ENCODE measurements at places on chromosomes 16 and 17.

- DNase-seq, result no peak
Measured at GRCh38 chr17:80453998-80454556, 22.3 kb downstream of the NPTX1 start.

GRCh38 chr17:45081047-45081703, 20.1 kb downstream of the NMT1 start:
- no peak for DNase-seq

DNA sequence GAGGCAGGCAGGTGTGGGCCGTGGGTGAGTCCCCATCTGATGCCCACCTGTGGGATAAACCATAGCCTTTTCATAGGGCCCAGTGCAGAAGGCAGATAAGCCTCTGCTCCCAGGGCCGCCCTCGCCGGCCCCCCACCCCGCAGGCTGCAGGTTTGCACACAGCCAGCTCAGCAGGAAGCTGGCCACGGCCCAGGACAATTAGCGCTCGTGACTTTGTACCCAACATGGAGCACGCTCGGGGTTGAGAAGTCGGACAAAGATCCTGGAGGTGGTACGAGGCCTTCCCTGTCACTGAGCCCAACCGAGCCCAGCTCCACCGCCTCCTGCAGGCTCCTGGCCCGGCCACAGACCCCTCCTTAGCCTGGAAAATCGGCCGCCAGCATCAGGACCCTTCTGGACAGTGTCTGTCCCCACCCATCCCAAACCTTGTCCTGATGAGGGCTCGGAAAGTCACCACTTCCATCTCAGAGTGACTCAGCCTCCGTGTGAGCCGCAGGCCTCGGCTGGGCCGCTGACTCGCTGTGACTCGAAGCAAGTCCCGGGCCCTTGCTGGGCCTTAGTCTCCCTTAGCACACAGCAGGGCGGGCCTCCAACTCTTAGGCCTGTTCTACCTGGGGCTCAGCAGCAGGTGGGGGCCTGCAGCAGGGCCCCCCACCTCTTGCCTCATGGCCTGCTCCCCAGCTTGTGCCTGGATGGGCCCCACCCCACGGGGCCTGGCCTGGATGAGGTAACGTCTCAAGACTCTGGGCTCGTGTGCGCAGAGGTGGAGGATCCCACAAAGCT, 22.7 kb downstream of the FAM83G start:
- no peak for DNase-seq

DNA sequence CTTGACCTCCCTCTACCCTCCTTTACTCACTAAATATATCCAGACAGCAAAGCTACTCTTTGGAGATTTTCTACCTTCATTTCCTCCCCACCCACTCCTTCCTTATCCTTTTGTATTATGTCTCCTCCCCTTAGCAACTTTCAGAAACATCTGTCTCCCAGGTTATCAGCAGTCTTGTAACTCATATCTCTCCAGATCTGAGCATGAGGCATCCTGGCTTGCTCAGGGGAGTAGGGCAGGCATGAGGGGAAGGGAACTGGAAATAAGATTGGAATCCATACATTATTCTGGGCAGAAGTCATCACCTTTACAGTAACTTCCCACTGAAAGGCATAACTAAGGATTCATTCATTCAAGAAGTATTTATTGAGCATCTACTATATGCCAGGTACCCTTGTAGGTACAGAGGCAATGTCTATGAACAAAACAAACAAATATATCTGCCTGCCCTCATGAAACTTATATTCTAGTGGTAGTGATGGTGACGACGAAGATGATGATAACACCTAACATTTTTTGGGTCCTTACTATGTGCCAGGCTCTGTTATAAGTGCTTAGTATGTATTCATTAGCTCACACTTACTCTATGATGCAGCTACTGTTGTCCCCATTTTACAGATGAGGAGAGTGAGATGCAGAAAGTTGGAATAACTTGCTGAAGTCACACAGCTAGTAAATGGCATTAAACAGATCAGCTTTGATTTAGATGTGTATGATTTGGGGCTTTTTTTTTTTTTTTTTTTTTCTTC, 123.9 kb upstream of the CACNG3 start:
- DNase-seq, result no peak

DNA sequence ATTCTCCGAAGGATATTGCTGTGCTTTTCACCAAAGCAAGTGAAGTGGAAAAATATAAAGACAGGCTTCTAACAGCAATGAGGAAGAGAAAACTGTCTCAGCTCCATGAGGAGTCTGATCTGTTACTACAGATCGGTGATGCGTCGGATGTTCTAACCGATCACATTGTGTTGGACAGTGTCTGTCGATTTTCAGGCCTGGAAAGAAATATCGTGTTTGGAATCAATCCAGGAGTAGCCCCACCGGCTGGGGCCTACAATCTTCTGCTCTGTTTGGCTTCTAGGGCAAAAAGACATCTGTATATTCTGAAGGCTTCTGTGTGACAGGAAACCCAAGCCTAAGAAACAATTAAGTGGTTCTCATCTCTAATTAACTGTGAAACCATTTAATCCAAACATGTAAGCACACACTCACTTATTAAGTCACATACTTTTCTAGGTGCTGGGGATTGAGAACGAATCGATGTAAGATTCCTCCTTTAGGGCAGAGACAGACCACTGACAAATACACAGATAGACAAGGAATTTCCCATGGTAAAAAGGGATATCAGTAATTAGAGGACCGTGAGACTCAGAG, 22.8 kb downstream of the SLFN5 start:
- no peak for DNase-seq

GRCh38 chr16:24062270-24062817, 193.8 kb upstream of the CACNG3 start:
- DNase-seq, result no peak

DNA sequence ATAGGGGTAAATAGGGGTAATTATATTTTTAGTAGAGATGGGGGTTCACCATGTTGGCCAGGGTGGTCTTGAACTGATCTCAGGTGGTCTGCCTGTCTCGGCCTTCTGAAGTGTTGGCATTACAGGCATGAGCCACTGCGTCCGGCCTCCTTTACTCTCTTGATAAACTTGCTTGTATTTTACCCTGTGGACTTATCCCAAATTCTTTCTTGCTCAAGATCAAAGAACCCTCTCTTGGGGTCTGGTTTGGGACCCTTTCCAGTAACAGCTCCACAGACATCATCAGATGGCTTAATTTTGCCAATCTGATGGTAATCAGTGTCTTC, 5.6 kb upstream of the C1QTNF1 start:
- DNase-seq, result no peak

DNA sequence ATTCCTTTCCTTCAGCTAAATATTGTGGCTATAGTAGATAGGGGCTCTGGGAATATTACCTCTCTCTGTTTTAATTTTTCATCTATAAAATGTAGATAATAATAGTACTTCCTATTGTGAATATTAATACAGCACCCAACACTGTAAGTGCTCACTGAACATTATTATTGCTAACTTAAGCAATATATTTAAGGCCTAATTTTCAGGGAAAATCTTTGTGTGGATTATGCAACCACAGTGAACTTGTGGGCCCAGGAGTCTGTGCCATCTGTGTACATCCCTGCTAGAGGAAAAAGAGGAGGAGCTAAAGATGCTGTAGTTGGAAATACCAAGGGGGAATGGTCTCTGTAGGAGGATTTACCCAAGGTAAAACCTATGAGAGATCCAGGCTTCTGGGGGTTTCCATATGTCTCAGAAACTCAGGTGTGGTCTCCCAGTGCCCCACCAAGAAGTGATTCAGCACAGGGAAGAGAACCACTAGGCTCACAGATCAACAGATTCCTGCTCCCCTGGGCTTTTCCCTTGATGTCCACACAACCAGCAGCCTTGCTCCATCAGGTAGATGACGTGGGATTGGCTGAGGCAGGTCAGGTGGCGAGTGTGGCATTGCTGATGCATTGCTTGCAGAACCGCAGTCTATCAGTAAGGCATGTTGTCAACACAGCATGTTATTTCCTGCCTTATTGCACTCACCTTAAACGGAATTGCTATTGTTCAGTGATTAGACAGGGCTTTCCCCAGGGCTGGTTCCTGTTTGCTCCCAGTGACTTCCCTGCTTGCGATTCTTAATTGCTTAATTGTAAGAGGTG, 1.6 kb upstream of the N4BP1 start:
- DNase-seq, result peak; percentile 90

GRCh38 chr17:7262935-7263800, 890 bp upstream of the CLDN7 start:
- DNase-seq, result no peak

GRCh38 chr16:84631886-84632285, 14.0 kb upstream of the COTL1 start:
- DNase-seq, result no peak

- DNase-seq, result no peak
Measured at GRCh38 chr16:29986931-29987330, 8.5 kb downstream of the HIRIP3 start.

- no peak for DNase-seq
Measured at GRCh38 chr16:88087517-88087877, 136.3 kb downstream of the BANP start.

DNA sequence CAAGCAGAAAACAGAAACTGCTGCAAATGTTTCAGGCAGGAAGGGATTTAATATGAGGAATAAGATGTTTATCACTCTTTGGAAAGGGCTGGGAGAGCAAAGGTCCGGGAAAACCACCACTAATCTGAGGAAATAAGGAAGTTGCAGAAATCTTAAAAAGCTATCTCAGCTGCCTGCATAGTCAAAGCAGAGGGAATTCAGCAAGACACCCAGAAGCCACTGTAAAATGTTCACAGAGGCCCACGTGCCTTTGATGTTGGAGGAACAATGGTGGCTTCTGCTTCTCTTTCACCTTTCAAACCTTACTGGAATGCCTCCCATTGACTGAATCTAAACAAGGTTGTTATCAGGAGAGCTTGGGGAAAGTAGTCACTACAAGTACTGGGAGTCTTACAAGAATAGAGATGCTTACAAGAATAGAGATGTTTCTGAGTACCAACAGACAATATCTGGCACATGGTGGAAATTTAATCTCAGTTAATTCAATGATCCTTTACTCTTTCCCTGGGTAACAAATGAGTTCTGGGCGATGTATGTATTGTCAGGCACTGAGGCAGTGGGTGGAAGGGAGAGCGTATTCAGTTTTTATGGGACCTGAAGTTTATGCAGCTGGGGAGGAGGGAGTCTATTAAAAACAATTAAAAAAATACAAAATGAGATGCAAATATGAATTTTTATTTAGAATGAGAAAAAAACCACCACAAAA, 56.1 kb upstream of the MED13 start:
- no peak for DNase-seq

GRCh38 chr17:67518876-67519275, 141.8 kb downstream of the PITPNC1 start:
- DNase-seq, result no peak

DNA sequence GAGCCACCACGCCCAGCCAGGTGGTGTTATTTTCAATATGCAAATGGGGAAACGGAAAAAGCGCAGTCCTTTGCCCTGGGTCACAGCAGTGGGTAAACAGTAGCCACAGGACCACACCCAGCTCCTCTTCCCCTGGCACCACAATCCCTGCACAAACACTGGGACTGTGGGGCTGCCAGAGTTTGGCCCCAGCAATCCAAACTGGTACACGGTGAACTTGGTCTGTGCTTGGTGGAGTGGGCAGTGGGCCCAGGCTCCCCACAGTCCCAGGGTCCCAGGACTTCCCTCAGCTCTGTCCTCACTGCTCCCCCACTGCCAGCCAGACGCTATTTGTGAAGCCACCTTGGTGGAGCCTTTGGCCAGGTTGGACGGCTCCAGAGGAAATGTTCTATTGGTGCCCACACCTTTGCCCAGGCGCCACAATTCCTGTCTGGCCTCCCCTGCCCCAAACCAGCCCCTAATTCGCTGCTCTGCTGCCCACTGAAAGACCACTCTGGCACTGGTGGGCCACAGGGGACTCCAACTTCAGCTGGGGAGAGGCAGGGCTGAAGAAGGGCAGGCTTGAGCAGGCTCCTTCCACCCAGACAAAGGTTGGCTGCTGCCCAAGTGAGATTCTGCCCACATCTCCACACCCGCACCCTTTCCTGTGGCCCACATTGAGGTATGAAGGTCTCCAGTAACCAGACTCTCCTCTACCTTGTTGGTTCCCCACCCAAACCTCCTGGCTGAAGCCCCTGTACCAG, 2.1 kb downstream of the CHAD start:
- DNase-seq, result no peak

GRCh38 chr16:53605356-53605755, 98.3 kb downstream of the RPGRIP1L start:
- DNase-seq, result no peak

GRCh38 chr16:466651-467050, 41.2 kb downstream of the RAB11FIP3 start:
- no peak for DNase-seq

- peak; percentile 90 for DNase-seq
Measured at GRCh38 chr17:42180922-42181850, at the start of gene KCNH4. TSS of gene KCNH4 (minus strand) at chr17:42181142. CDS start at chr17:42180945, 197 bp downstream.

- DNase-seq, result no peak
Measured at GRCh38 chr17:9242497-9242881, 221.2 kb downstream of the NTN1 start.

DNA sequence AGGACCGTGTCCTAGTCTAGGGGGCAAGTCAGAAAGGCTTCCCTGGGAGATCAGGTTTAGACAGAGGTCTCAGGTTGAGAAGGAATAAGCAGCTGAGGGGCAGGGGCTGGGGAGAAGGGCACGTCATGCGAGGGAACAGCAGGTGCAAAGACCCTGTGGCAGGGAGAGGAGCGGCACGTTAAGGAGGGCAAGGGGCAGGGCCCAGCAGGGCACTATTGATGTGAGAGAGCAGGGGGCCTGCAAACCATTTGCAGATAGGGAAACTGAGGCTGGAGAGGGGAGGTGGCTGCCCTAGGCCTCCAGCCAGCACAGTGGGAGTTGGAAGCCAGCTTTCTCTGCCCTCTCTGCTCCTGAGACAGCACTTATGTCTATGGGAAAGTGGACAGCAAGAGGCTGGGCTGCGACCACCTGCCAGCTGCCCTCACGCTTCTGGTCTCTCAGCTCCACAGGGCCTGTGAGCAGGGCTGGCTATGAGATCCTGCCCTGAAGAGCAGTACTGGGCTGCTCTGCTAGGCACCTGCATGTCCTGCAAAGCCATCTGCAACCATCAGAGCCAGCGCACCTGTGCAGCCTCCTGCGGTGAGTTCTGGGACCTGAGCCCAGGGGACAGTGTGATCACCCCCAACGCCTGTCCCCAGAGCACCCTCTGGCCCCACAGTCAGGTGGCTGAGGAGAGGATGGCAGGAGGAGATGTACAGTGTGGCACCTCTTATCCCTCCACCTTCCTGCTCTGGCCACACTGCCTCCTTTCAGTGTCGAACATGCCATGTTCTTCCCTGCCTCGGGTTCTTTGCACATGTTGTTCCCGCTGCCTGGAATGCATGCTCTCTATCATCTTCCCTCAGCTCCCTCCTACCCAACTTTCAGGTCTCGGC, 61.5 kb downstream of the USP22 start:
- no peak for DNase-seq

DNA sequence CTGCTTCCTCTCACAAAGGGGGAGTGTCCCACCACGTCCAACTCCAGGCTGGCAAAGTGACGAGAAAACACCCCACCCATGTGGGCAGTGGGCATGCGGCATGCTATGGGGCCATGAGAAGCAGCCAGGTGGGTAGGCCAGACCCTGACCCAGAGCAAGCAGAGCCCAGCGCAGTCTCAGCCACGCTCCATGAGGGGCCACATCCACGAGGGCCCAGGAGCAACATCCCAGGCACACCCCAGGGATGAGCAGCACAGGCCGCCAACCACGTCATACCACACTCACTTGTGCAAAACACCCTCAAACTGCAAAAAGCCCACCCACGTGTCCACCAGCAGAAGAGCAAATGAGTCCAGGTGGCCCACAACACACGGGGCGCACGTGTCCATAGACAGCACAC, 117.0 kb downstream of the ZNF778 start:
- no peak for DNase-seq

All from CD4-positive, alpha-beta T cell treated with Interferon gamma for 1 hour (primary cell).